GM23338 (cell line): ENCODE measurements at places on chromosomes 4 and X.
A peak's percentile ranks its signal among the peaks of the same experiment; 100 is the strongest.

DNA sequence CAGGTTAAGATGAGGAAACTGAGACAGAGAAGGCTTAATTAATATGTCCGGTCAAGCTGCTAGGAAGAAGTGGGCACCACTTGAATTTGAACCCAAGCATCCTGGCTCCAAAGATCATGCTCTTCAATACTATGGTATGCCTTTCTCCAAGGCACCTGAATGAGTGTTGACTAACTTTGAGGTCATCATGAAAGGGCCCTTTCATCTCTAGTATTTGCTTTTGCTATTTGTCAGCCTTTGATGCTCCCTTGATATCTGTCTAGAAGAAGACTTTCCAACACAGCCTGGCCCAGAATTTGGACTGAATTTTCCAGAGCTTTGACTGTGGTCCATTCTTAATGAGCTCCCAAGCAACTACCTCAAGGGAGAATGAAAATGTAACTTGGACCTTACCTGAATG is 179.1 kb upstream of the DKK2 start:
- DNase-seq = no peak

DNA sequence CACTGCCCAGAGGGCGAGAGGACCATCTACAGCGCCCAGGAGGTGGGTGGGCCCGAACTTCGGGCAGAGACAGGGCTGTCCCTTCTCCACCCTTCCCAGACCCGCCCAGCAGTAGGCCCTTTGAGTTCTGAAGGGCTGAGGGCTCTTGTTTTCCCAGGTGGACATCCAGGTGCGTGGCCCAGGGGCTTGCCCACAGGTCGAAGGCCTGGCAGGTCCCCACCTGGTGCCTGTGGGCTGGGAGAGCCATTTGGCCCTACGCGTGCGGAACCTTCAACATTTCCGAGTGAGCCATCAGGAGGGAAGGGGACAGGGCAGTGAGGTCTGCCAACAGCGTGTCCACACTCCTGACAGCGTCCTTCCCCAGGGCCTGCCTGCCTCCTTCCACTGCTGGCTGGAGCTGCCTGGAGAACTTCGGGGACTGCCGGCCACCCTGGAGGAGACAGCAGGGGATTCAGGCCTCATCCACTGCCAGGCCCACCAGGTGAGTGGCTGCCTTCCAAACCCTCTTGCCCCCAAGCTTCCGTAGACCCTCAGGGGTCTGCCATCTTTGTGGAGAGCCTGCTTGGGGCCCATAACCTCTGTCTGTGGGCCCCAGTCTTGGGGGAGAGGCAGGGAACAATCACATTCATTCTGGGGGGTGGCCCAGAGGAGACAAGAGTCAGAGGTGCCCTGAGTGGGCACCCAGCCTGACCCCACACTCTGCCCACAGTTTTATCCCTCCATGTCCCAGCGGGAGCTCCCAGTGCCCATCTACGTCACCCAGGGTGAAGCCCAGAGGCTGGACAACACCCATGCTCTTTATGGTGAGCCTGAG is 6.8 kb downstream of the PLXNB3 start:
- DNase-seq = no peak

- DNase-seq = no peak
These were observed 44.8 kb downstream of the MSN start for GRCh38 chrX:65712005-65712806.

DNA sequence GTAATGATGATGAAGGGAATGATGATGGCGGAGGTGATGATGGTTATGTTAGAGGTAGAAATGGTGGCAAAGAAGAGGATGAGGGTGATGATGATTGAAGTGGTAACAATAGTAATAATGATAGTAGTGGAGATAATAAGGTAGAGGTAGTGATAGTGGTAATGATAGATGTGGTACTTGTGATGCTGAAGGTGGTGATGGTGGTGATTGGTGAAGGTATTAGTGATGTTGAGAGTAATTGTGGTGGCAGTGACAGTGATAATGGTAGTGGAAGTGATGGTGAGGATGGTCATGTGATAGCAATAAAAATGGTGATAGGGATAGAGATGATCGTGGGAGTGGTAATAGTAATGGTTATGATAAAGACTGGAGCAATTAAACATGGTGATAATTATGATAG is 108.8 kb downstream of the EFNB1 start:
- DNase-seq = no peak

DNA sequence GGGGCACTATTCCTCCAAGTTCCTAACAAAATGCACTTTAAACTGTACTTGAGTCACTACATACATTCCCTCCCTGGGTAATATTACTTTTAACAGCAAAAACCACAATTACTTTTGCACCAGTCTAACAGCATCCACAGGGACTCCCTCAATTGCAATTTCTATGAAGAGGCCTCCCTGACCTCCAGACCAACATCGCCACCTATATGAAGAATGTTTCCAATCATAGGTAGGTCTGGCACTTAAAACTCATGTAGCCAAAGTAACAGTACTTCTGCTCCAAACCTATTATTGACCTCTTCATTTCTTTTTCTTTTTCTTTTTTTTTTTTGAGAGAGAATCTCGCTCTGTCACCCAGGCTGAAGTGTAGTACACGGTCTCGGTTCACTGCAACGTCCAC is 15.6 kb downstream of the NR3C2 start:
- peak; percentile 14 for DNase-seq

GRCh38 chrX:2385224-2385623 is 115.6 kb downstream of the DHRSX start:
- no peak for DNase-seq

DNA sequence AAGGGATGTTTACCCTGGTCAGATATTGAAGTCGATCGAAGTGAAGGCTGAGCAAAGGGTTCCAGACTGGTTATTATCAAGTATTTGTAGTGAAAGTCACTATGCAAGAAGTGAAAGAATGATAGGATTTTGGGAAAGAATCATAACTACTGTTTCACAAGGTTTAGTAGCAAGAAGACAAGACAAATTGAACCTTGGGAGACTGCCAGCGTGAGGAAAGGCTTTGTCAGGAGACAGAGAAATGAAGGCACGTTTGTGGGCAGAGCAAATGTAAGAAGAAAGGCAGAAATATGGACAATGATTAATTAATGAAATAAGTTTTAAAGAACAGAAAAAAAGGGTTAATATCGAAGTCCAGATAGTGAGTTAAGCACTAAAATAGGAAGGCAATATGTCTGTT is 456.8 kb downstream of the TRIML1 start:
- DNase-seq = no peak

DNA sequence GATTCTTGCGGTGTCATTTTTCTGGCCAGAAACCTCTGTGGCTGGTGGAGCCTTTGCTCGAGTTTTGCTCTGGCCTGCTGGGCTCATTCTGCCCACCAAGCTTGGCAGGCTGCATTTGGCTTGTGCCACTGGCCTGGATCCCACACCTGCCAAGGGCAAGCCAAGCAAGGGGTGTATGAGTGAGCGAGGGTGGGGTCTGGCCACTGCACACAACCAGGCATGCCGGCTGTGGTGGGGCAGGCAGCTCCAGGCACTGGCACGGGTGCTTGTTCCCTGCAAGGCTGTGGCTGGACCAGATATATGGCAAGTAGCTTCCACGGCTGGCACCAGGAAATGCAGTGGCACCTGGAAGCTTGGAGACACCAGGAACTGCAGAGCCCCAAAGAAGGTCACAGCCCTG is 68.6 kb upstream of the PPP3CA start:
- no peak for DNase-seq
